NCI-H2171 (cell line): ENCODE measurements at places on chromosomes 12 and 14.

GRCh38 chr12:19404242-19404880 lies 34.9 kb upstream of the AEBP2 start:
- no peak for DNase-seq

DNA sequence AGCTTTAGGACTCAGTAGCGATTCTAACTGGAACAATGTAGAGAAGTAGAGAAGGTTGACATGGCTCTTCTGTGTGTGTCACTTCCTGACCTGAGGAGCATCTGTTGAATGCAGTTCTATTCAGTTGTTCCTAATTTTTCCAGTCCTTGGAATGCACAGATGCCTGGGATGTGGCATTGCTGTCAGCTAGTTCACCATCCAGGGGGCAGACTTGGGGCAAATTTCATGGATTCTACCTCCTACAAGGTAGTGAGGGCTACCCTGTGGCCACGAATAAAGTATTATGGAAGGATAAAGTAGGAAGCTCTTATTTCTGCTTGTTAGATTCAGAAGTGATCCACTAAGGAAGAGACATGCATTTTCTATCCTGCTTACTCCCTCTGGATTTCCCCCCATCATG lies 74.4 kb upstream of the GPATCH2L start:
- no peak for DNase-seq

DNA sequence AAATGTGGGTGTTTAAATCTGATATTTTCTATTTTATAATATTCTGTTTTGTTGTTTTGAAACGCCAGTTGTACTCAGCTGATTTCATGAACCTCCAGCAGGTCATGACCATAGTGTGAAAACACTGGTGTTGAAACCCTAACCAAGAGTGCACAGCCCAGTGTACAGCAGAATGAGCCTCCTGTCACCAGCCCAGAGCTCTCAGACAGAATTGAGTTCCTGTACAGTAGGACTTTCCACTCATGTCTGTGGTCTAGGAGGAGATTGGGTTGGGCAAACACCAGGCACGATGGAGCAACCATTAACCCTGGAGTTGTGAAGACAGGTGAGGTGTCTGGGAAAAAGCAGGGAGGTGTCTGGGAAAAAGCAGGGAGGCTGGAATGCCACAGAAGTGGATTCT lies 908.8 kb downstream of the VRK1 start:
- DNase-seq: no peak

DNA sequence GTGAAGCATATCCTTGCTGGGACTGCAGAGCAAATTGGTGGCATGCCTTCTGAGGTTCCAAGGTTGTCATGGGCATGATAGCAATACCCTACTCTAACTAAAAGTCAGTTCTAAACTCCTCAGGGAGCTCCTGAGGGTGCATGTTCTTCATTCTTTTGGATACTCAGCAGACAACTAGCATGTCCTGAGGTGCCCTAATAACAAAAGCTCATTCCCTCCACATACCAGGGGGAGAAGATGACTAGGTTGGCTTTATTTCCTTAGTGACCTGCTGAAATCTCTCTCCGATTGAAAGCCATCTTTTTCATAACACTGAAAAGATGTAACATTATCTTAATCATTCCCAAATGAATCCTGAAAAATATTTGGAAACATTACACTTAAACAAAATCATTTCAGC lies 188.7 kb upstream of the IGF1 start:
- no peak for DNase-seq

GRCh38 chr12:117100251-117100650 lies 1.0 kb upstream of the TESC start:
- DNase-seq: no peak
